ENCODE measurements at places on chromosomes 1 and 21. TPM values are rescaled to one million over a fixed set of nuclear protein-coding genes. Genes with fewer than 3 reads are reported as not detected.

IFFO2 gene
- 25.3 TPM for total RNA-seq

- no peak for DNase-seq
Observed at GRCh38 chr1:32336963-32337675, 1.1 kb upstream of the MARCKSL1 start.

DNA sequence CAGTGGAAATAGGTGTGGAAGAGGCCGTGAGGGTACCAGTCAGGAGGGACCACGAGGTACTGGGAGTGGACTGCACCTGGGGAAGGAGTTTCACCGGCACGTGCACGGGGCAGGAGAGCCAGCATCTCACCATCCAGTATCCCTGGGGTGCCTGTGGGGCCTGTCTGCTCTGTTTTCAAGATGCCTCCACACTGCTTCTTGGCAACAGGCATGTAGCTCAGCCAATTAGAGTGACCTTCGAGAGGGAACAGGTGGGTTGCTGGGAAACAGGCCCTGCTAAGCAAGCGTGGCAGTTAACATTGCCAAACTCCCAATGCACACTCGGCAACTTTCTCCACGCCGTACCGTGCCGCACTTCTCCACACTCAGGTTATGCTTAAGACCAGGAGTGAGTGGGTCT lies 17.7 kb downstream of the KCNC4 start:
- DNase-seq, result no peak

GRCh38 chr1:116405241-116406135 lies 32.4 kb downstream of the ATP1A1 start:
- no peak for DNase-seq

- no peak for DNase-seq
Observed at GRCh38 chr1:27745466-27745865, 19.7 kb downstream of the FAM76A start.

DNA sequence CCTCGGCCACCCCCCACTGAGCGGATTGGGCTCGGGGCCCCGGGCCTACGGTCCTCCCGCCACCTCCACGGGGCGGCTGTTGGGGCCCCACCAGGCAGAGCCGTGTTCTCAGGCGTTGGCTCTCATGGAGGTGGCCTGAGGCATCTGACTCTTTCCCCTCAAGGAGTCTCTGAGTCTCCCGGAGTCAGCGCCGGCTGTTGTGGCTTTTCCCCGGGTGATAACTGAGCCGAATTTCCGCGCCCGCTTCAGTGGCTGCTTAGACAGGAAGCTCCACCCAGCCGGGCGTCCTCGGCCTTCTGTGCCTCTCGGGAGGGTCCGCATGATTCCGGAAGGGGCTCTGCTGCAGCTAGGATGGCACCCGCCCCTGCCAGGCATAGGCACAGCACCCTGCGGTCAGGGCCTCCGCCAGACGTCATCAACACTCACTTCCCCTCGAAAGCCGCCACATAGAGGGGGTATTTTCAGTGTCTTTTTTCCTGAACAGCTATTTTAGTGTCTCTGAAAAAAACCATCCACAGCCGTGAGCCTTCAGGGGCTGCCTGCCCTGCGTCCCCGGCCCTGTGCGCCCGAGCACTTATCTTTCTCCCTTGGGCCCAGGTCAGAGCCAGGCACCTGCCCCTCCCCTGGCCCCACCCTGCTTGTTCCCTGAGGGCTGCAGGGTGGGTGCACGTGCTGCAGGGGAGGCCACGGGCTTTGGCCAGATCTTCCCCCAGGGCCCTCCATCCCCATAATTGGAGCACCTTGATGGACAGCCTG lies 72.9 kb downstream of the SKI start:
- no peak for DNase-seq
